ENCODE measurements at places on chromosomes 3 and 15. TPM values are rescaled to one million over a fixed set of nuclear protein-coding genes. Genes with fewer than 3 reads are reported as not detected.

NMB gene
- total RNA-seq: 4.4 TPM

GRCh38 chr3:110307065-110307809 is 764.4 kb upstream of the NECTIN3 start:
- no peaks in the 10 kb centered on the region for H3K27me3 ChIP-seq
- H3K27ac ChIP-seq: no peak overlapping the region
- DNase-seq: no peak
- no peaks in the 10 kb centered on the region for H3K4me1 ChIP-seq
- no peaks in the 10 kb centered on the region for H3K36me3 ChIP-seq
- no peak overlapping the region for H3K4me3 ChIP-seq

KLF13 gene
- total RNA-seq: 33.1 TPM

GRCh38 chr3:13427662-13428603 is 7.8 kb upstream of the NUP210 start:
- no peaks in the 10 kb centered on the region for H3K36me3 ChIP-seq
- no peaks in the 10 kb centered on the region for H3K4me1 ChIP-seq
- H3K27ac ChIP-seq: no peak overlapping the region
- no peak overlapping the region for H3K4me3 ChIP-seq
- no peak for DNase-seq

DNA sequence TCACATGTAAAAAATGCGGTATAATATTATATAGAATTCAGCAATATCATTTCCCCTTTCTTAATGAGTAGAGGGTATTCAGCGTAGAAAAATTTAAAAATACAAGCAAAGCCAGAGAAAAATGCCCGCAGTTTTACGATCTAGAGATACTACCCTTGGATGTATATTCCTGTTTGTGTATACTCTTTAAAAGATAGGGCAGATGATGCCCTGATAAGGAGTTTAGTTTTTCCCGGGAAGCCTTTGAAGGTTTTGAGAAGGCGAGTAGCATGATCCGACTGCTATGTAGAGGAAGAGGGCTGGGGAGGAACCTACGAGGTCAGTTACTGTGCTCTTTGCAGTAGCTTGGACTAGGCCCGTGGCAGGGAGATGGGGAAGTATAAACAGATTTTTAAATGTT is 1.2 kb downstream of the YEATS2 start:
- H3K4me1 ChIP-seq: peaks cover 4% of the 10 kb centered on the region
- peak overlapping the region; percentile 99 for H3K4me3 ChIP-seq
- DNase-seq: peak; percentile 36
- peak overlapping the region; percentile 83 for H3K27ac ChIP-seq
- no peaks in the 10 kb centered on the region for H3K27me3 ChIP-seq
- peaks cover 13% of the 10 kb centered on the region for H3K36me3 ChIP-seq

DNA sequence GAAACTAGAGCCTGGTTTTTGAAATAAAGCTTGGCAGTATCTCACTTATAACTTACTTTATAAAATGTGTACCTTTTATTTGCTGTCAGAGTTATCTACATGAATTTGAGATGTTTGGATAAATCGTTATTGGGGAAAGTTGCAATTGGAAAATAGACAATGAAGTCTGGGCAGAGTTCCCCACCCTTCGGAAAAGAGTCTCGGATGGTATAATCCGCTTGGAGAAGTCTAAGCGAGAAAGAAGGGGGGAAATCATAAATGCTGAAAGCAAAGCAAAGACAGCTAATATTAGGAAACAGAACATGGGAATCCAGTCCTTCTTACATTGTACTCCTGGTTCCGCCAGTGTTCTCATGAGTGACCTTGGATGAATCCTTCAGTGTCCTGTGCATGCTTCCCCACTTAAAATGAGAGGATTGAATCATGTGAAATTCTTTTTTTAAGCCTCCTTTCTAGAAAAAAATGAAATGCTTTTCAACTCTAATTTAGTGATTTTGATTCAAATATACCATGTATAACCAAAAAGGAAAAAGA is 162.4 kb downstream of the ATG7 start:
- H3K27ac ChIP-seq: no peak overlapping the region
- H3K27me3 ChIP-seq: no peaks in the 10 kb centered on the region
- DNase-seq: no peak

Data from SJCRH30 (cell line).